Right atrium auricular region (tissue), 2 donors: ENCODE measurements at places on chromosomes 7 and 10.
A peak's percentile ranks its signal among the peaks of the same experiment; 100 is the strongest.

DNA sequence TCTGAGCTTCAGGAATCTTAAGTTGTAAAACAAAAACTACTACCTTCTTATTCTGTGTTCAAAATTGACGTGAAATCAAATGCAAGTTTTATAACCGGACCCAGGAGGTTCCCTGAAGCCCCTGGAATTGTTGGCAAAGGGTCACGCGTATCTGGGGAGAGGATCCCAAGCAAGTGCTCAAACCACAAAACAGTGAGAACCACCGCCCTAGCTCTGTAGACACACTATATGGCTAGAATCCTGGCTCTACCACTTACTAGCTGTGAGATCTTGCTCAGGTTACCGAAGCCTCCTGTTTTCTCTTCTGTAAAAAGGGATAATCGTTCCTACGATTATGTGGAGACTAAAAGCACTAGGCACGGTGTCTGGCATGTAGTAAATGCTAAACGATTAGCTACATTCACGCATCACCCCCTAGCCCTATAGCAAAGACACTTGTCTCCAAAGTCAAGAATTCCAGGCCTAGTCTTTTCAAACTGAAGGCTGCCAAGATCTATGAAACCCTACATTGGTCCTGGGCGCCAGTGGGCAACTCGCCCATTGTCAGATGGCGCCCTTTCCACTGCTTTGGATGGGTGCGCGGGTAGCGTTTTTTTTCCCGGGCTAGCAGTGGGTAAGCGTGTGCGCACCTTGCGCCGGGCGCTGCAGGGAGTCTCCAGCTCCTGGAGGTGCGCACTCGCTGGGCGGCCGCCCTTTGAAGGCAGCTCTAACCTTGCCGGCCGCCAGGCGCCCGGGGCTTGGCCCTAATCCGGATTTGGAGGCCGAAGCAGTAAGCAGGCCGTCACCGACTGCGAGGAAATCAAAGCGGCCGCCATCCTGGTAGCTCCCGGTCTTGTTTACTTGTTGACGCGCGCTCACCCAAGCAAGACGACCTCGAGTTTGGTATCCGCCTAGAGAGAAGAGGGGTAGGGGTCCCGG, 11.6 kb upstream of the NKX2-3 start:
- no peak for DNase-seq

- peak; percentile 65 for DNase-seq
Observed at GRCh38 chr7:117873310-117874190, at the start of gene CTTNBP2. Gene CTTNBP2, minus strand, starts transcription at chr7:117873441. Its CDS starts 26 bp downstream, at chr7:117873415.

DNA sequence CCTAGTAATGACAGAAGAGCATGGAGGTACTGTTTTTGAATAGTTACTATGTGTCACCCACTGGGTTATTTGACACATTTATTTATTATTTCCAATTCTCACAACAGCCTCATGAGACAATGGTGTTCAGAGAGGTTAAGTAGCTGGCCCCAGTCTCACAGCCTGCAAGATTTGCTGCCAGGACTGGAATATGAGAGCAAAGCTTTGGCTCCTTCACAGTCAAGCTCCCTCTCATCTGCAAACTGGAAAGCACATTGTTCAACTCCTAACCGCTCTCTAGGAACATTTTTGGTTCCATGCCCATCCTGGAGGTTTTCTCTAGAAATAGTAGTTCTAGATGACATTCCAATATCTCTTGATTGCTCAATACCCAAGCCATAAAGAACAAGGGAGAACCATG, 75.5 kb upstream of the CXCL12 start:
- no peak for DNase-seq

- no peak for DNase-seq
Observed at GRCh38 chr10:125929618-125930017, 33.3 kb downstream of the FANK1 start.

DNA sequence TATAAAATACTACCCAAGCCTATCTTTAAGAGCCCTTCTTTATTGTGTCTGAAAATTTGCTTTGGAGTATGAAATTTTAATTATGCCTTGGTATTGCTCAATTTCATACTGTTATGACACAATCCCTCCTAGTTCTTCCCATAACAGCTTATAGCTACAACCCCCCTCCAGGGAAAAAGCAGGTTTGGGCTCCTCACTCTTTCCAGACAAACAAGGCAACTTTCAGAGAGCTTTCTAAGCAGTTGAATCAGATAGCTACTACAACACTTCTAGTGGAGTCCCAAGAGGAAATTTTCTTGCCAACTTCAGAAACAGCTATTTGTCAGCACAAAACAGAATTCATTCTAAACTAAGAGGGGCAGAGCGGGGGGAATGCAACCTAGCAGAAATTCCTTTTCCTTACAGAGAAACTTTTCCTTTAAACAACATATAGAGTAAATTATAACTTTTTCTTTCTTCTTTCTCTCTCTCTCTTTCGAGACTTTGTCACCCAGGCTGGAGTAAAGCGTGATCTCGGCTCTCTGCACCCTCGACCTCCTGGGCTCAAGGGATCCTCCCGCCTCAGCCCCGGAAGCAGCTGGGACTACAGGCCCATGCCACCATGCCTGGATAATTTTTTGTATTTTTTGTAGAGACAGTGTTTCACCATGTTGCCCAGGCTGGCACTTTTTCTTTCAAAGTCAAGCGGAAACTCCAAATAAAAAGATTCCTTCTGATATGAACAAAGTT, 26.0 kb upstream of the JMJD1C start:
- peak; percentile 70 for DNase-seq

DNA sequence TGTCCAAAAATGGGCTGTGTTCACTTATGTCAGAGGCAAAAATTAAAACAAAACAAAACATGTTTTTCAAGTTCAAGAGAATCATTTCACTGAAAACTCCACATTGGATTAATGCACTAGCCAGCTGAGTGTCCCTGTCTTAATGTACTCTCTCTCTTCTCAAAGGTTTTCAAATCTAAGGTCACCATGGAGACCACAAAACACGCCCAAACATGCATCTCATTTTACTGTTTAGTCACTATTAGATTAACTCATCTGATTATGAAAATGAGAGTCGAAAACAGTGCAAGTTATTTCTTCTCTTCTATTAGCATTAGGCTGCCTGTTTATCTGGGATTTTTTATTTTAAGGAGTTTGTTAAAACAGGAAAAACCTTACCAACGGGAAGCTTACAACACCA, 70.8 kb upstream of the ASAH2 start:
- no peak for DNase-seq

DNA sequence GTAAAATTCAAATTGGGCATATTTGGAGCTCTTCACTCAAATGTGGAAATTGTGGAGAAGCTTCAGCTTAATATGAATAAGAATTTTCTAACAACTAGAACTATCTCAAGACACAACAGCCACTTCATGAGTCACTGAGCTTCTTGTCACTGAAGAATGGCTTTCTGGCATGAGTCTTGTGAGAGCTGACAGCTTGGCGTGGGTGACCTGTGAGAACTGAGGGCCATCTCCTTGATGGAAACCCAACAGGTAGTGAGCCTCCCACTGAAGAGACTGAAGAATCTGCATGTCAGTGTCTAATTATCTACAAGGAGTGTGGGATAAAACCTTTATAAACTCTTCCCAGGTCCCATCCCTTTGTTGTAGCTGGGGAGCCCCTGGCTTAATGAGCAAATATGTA, 66.0 kb downstream of the CLEC2L start:
- peak; percentile 32 for DNase-seq

DNA sequence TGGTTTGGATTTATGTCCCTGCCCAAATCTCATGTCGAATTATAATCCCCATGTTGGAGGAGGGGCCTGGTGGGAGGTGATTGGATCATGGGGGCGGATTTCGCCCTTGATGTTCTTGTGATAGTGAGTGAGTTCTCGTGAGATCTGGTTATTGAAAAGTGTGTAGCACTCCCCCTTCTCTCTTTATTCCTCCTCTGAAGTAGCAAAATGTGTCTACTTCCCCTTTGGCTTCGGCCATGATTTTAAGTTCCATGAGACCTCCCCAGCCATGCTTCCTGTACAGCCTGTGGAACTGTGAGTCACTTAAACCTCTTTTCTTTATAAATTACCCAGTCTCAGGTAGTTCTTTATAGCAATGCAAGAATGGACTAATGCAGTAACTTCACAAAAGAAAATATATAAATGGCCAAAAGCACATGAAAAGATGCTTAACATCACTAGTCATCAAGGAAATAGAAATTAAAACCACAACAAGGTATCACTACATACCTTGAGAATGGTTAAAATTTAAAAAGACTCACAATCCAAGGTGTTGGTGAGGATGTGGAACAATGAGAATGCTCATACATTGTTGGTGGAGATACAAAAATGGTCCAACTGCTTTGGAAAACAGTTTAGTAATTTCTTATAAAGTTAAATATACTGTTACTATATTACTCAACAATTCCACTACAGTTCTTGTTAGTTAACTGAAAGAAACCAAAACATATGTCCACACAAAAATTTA, 218.7 kb downstream of the SNX10 start:
- no peak for DNase-seq

GRCh38 chr10:59234816-59235429, 58.5 kb downstream of the PHYHIPL start:
- no peak for DNase-seq

GRCh38 chr10:7634142-7634894, 32.4 kb downstream of the ITIH5 start:
- DNase-seq: no peak

GRCh38 chr7:92648067-92648466, 57.9 kb upstream of the FAM133B start:
- no peak for DNase-seq

DNA sequence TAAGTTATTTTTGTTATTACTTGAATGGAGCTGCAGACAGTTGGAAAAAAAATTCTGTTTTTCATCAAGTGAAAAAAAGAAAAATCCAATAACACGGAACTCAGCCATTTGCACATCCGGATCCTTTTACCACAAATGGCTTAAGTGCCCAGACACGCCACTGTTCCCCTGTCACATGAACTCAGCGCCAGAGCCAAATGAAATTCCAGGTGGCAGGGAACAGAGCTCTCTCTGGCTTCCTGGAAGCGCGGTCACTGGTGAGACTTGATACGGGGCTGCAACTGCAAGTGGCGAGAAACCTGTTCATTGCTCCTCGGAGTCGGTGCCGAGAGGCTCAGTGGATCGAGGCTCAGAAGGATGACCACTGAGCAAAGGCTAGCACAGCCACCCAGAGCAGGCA, 60.8 kb upstream of the NPTX2 start:
- no peak for DNase-seq

DNA sequence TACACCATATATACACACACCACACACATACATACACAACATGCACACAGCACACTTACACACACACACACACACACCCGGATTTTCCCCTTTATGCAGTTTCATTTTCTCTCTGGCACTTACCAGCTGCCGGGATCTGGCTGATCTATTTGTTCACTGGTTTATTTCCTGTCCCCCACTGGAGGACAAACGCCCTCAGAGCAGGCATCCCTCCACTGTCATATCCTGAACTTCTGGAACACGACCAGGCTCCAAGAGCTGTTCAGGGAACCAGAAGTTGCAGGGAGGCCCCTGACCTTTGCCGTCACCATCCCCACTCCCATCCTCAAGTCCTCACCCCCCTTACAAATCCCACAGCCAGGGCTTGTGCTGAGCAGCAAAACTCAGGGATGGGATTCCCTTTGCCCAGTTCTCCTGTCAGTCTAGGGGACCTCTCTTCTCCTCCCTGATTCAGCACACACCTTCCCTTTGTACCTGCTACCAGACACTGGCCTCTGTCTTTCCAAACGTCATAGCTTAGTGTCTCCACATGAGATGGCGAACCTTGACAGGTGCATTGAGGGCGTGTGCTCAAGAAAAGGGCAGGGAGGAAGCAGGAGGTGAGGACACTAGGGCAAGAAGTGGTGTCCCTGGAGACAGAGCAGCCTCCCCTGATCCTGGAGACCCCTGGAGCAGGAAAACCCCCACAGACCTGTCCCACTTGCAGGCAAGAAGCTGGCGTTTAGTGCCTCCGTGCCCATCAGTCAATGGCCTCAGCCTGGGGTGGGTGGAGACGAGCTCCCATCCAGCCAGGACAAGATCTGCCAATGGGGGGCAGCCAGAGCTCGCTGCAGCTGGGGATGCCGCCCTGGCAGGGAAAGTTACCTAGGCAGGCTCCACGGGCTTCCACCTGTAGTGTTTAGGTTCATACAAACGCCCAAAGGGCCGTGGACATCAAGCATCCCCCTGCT, 12.7 kb upstream of the DOCK1 start:
- DNase-seq: no peak

DNA sequence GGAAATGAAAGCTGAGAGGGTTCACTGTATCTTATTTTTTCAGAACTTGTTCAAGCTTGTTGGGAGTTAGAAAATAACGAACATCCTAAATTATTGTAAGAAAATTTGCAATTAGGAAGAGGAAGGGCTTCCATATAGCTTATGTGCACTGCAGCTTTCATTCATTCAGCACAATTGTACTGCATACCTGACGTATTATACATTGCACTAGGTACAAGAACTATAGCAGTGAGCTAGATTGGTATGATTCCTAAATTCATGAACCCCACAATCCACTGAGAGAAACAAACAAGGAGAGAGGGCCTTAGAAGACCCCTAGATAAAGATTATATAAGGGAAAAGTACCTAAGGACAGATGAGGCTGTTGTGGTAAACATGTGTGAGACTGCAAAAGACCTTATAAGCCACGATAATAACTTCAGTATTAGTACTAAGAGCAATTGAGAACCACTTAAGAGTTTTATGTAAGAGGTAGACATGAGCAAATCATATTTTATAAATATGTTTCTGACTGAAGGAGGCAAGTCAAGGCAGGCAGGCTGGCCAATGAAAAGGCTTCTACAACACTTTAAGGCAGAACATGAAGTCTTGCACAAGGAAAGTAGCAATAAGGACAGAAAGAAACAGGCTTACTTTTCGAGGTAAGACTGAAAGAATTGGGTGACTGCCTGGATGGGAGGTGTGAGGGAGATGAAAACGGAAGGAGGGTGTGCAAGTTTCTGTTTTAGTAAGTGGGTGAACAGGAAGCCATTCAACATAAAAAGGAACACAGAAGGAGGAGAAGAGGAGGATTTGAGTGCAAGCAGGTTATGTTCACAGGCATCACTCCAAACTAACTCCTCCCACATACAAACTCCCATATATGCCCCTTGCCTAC, 77.9 kb upstream of the LRRN3 start:
- no peak for DNase-seq

DNA sequence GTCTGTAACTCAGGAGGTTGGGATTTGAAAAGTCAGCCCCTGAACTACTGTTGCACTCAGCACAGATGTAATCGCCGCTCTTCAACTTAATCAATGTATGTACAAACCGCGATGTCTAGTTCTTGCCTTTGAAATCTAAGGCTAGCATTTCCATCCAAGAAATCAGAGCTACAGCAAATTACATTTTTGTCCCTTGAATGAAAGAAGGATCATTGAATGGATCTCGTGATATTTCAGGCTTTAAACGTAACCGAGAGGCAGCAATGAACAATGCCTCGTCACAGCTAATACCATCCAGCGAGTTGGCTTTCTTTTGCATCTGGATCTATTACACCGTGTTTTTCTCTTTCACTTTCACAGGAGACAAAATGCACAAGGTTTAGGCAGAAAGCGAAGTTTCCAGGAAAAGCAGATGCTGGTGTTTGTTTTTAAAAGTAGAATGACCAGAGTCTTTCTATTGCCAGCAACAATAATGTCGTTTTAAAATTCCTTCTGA, 5.5 kb downstream of the SKIDA1 start:
- no peak for DNase-seq

DNA sequence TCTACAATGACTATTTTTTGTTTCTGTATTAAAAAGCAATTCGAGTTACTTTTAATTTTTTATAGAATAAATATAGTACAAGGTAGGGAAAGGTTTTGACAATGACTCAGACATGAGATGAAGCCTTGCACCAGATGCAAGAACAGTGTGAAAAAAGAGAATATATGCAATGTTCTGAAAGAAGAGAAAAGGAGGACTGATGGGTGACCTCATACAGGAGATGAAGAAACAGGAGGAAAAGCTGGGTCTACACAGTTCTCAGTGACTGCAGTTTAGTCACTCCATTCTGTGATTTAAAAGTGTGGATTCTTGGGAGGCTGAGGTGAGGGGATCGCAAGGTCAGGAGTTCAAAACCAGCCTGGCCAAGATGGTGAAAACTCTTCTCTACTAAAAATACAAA, 38.3 kb upstream of the YAE1 start:
- DNase-seq: no peak
